ENCODE measurements at places on chromosomes 12 and 14.

DNA sequence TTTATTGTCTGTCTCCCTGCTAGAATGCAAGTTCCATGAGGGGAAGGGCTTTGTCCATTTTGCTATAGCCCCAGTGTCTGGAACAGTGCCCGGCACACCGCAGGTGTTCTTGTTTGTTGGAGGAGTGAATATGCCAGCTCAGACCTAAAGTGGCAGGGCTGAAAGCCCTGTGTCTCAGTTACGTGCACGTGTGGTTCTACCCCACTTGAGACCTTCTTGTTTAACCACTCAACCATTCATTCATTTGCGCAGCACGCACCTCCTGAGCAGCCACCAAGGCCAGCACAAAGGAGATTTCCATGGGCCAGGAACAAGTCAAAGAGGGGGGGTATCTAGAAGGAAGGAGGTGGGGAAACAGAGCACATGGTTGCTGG, 338.0 kb upstream of the FKBP4 start:
- no peak for DNase-seq

GRCh38 chr12:53726946-53727309, 324 bp downstream of the CALCOCO1 start:
- no peak for DNase-seq

DNA sequence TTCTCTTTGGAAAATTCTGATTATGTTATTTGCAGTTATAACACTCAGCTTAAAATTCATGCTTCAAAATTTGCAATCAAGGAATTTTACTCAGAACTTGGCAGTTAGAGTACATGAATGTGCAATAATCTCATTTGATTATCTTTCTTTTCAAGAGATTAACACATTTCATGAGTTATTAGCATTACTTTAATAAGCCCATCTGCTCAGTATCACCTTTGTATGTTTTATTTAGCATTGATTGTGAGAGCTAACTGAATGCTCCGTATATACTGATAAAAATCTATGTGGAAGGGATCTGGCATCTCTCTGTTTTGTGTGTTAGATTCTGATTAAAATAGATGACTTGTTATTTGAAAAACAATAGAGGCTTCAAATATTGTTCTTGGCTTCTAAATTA, 55.6 kb upstream of the CPNE8 start:
- no peak for DNase-seq

DNA sequence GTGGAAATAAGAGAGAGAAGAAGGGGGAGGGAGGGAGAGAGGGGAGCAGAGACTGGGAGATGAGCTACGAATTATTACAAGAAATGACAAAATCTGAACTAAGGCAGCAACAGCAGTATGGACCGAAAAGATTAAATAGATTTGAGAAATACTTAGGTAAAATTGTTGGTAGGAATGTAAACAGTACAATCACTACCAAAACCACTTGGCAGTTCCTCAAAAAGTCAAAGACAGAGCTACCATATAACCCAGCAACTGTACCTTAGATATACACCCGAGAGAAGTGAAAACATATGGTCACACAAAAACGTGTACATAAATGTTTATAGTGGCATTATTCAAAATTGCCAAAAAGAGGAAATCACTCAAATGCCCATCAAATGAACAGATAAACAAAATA, 14.1 kb downstream of the KRAS start:
- no peak for DNase-seq

GRCh38 chr12:97711392-97711791, 248.8 kb downstream of the RMST start:
- no peak for DNase-seq

DNA sequence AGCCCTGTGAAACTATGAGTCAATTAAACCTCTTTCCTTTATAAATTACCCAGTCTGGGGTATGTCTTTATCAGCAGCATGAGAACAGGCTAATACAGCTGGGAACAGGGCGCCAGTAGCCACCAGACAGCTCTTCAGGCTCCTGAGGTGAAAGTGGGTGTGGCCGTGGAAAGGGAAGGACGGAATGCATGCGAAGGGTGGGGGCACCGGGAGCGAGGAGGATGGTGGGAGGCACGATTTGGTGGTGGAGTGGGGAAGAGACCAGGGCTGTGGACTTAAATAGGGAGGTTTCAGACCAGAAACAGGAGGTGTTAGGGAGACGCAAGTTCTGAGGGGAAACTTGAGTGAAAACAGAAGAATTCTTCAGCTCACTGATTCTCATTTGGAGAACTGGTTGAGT, 44.1 kb upstream of the CHST11 start:
- DNase-seq: no peak

DNA sequence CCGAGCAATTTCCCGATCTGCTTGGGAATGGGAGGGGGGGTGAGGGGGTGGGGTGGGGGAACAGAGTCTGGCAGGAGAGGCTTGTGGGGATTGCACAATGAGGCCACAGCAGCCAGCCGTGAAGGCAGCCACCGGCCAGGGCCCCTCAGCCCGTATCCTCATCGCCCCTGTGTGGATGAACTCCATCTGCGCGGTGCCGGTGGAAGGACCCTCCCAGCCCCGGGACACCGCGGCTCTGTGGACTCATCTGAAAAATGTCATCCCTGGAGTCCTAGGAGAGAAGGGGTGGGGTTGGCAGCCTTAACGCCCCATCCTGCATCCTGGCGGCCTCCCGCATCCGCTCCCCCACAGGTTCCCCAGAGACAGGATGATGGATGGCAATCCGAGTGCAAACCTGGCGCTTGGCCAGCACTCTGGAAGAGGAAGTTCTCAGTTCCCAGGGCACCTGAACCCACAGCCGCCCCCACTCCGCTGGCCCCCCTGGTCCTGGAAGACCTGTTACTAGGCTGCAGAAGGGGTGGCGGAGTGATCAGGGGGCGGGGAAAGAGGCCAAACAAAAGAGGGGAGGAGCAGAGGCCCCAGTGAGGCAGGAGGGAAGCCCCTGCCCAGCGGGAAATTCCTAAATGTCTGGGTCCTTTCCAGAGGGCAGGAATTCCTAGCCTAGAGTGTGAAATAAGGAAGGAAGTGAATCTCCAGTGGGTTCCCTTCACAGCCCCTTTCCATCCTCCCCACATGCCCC, 1.2 kb upstream of the TNFAIP2 start:
- peak; percentile 60 for DNase-seq
